Activated naive CD8-positive, alpha-beta T cell treated with anti-CD3 and anti-CD28 coated beads for 36 hours (primary cell): ENCODE measurements at places on chromosomes 3 and 15.

GRCh38 chr3:185330238-185330637, 32.7 kb upstream of the MAP3K13 start:
- no peak overlapping the region for H3K27ac ChIP-seq
- no peak overlapping the region for H3K4me3 ChIP-seq
- no peak for DNase-seq
- no peaks in the 10 kb centered on the region for H3K36me3 ChIP-seq
- no peaks in the 10 kb centered on the region for H3K27me3 ChIP-seq

GRCh38 chr15:78921940-78922339, 22.9 kb downstream of the CTSH start:
- DNase-seq: no peak
- H3K27ac ChIP-seq: no peak overlapping the region
- no peak overlapping the region for H3K4me3 ChIP-seq
- H3K27me3 ChIP-seq: no peaks in the 10 kb centered on the region
- H3K36me3 ChIP-seq: peaks cover 5% of the 10 kb centered on the region

DNA sequence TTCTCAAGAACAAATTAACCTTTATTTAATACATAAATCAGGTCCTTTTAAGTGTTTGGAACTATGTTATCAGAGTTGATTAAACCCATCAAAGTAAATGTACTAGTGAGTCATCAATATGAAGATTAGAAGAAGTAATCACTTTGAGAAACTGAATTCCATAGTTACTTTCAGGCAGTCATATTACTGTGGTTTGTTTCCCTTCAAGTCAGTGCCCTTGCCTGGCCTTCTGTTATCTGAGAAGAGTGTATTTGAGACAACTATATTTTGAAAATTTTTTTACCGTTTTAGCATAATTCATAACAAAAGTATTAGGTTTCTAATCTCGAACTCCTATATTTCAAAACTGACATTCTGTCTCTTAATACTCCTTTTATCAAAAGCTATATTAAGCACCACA, 73.6 kb downstream of the GMPS start:
- H3K36me3 ChIP-seq: peaks cover 22% of the 10 kb centered on the region
- no peaks in the 10 kb centered on the region for H3K4me1 ChIP-seq
- H3K27me3 ChIP-seq: no peaks in the 10 kb centered on the region
- no peak overlapping the region for H3K4me3 ChIP-seq
- no peak for DNase-seq
- H3K27ac ChIP-seq: no peak overlapping the region

DNA sequence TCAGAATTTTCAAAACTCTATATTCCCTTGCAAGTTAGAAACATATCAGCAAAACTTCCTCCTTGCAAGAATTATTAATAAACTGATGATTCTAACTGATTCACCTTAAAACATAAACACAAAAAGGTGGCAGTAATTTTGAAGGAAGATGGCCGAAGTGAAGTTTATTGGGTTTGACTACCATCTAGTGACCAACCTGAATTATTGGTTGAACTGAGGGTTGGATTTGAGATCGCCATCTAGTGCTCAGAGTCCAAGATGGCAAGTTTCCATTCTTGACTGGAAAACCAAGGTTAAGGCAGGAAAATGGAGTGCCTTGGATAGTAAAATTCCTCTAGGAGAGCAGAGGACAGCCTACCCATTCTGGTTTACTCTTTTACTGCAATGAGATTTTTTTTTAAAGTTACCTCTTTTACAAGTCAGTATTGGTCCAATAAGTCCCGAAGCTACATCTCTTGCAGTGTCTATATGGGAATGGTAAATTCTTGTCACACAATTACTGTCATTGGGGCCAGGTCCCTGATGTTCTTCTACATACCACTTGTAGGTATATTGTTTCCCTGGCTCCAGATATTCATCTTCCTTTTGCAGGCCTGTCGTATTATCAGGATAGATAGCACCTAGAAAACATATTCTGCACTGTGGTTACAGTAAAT, 51.6 kb upstream of the CP start:
- no peak overlapping the region for H3K27ac ChIP-seq
- no peaks in the 10 kb centered on the region for H3K27me3 ChIP-seq
- no peaks in the 10 kb centered on the region for H3K36me3 ChIP-seq
- DNase-seq: no peak

GRCh38 chr15:76123031-76123430, 63.2 kb downstream of the TMEM266 start:
- no peak overlapping the region for H3K4me3 ChIP-seq
- DNase-seq: no peak
- peaks cover 18% of the 10 kb centered on the region for H3K27me3 ChIP-seq
- H3K36me3 ChIP-seq: no peaks in the 10 kb centered on the region
- no peaks in the 10 kb centered on the region for H3K4me1 ChIP-seq

GRCh38 chr3:160598865-160599264, 33.5 kb upstream of the KPNA4 start:
- H3K4me3 ChIP-seq: no peak overlapping the region
- no peaks in the 10 kb centered on the region for H3K27me3 ChIP-seq
- no peak for DNase-seq
- H3K36me3 ChIP-seq: no peaks in the 10 kb centered on the region
- H3K4me1 ChIP-seq: no peaks in the 10 kb centered on the region
- H3K27ac ChIP-seq: no peak overlapping the region

- H3K27me3 ChIP-seq: peaks cover 6% of the 10 kb centered on the region
- DNase-seq: no peak
- H3K4me1 ChIP-seq: no peaks in the 10 kb centered on the region
Measured at GRCh38 chr15:55108448-55108847, 88.3 kb downstream of the RSL24D1 start.

DNA sequence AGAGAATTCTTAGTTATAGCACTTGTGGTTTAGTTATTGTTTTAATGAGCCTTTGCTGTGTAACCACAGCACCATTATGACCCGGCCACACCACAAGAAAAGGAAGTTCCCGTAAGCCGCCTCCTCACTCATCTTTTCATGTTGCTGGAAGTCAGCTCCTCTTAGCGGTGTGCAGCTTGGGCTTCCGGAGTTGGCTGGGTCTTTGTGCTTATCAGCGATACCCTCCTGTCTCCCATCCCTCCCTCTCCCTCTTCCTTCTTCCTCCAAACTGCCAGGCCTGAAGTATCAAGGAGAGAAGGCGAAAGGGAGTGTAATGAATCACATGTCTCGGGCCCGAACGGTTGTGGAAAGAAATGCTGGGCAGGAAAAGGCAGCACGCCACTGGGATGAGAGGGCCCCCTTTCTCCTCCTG, 353.5 kb downstream of the MCTP2 start:
- no peaks in the 10 kb centered on the region for H3K36me3 ChIP-seq
- DNase-seq: peak; percentile 70
- H3K27ac ChIP-seq: peak overlapping the region; percentile 27
- peaks cover 28% of the 10 kb centered on the region for H3K4me1 ChIP-seq

DNA sequence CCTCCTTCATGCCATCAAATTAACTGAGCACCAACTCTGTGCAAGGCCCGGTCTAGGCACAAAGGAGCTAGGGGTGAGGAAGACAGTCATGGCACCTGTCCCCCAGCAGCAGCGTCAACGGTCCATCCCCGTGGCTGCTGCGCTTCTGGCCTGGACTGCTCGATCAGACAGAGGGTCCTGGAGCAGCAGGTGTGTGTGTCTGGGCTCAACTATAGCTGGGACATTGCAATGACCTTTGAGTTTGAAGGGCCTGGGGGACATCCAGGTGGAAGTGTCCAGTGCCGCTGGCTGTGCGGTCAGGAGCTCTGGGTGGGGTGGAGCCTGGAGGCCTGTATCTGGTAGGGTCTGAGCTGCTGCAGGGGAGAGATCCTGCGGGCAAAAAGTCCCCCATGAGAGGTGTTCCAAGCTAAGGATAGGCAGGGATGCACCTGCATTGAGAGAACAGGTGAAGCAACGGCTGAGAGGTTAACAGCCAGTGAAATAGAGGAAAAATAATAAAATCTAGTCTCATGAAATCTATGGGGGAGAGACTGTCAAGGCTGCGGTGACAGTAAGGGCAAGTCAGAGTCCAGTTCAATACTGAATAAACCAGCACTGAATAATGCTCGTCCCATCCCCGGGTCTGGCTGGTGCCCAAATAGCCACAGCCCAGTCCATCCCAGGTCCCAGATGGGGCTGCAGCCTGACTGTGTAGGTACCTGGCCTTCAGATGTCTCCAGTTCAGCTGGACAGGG, 25.4 kb upstream of the SLC41A3 start:
- DNase-seq: no peak
- H3K27me3 ChIP-seq: no peaks in the 10 kb centered on the region
- H3K36me3 ChIP-seq: no peaks in the 10 kb centered on the region

DNA sequence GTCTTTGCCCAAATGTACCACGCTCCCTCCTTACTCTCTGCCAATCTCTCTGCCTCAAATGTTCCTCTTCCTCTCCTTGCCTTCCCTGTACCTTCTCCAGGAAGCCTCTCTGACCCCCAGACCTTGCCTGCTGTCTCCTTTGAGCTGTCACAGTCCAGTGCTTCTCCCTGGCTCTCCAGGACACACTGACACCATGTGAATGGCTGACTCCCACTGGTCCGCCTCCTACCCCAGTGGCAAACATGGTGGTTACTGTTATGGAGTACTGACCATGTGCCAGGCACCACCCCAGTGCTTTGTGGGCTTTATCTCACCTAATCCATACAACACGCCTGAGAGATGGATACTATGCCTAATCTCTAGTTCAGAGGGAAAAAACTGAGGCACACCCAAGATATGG, 141.9 kb downstream of the TPRA1 start:
- H3K4me1 ChIP-seq: no peaks in the 10 kb centered on the region
- no peak for DNase-seq
- no peak overlapping the region for H3K27ac ChIP-seq
- no peaks in the 10 kb centered on the region for H3K36me3 ChIP-seq

DNA sequence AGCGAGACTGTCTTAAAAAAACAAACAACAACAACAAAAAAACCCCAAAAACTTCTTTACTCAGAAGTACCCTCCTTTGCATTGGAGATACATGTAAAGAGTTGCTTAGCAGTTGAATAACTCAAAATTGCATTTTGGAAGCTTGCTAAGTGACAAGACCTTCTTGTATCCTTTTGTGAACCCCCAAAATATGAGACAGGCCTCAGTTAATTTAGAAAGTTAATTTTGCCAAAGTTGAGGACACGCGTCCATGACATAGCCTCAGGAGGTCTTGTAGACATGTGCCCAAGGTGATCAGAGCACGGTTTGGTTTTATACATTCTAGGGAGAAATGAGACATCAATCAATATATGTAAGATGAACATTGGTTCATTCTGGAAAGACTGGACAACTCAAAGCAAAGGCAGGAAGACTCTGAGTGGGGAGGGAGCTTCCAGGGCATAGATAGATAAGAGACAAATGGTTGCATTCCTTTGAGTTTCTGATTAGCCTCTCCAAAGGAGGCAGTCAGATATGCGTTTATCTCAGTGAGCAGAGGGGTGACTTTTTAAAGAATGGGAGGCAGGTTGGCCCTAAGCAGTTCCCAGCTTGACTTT, 1.7 kb upstream of the ARF4 start:
- DNase-seq: no peak
- H3K36me3 ChIP-seq: peaks cover 34% of the 10 kb centered on the region
- peak overlapping the region; percentile 100 for H3K27ac ChIP-seq

- no peak overlapping the region for H3K4me3 ChIP-seq
- DNase-seq: no peak
- no peaks in the 10 kb centered on the region for H3K27me3 ChIP-seq
- H3K4me1 ChIP-seq: peaks cover 7% of the 10 kb centered on the region
- H3K27ac ChIP-seq: no peak overlapping the region
Measured at GRCh38 chr15:50238255-50238654, 27.3 kb downstream of the HDC start.

- no peak overlapping the region for H3K4me3 ChIP-seq
- H3K27ac ChIP-seq: no peak overlapping the region
- DNase-seq: no peak
Measured at GRCh38 chr15:67584157-67584556, 41.7 kb downstream of the MAP2K5 start.

- H3K4me3 ChIP-seq: no peak overlapping the region
- no peak overlapping the region for H3K27ac ChIP-seq
- H3K36me3 ChIP-seq: no peaks in the 10 kb centered on the region
- no peak for DNase-seq
- H3K27me3 ChIP-seq: no peaks in the 10 kb centered on the region
- H3K4me1 ChIP-seq: no peaks in the 10 kb centered on the region
Measured at GRCh38 chr3:117411971-117412370, 702.4 kb downstream of the TUSC7 start.

GRCh38 chr3:132596816-132597433, at the start of gene ACKR4:
Gene ACKR4, plus strand, starts transcription at chr3:132597270. Its CDS starts 3,128 bp downstream, at chr3:132600398.
- no peak for DNase-seq
- H3K4me3 ChIP-seq: no peak within 1 kb of the TSS
- peak within 1 kb of the TSS; percentile 14 for H3K27ac ChIP-seq
- H3K36me3 ChIP-seq: peaks cover 26% of the 10 kb centered on the region
- H3K4me1 ChIP-seq: peaks cover 4% of the 10 kb centered on the region

DNA sequence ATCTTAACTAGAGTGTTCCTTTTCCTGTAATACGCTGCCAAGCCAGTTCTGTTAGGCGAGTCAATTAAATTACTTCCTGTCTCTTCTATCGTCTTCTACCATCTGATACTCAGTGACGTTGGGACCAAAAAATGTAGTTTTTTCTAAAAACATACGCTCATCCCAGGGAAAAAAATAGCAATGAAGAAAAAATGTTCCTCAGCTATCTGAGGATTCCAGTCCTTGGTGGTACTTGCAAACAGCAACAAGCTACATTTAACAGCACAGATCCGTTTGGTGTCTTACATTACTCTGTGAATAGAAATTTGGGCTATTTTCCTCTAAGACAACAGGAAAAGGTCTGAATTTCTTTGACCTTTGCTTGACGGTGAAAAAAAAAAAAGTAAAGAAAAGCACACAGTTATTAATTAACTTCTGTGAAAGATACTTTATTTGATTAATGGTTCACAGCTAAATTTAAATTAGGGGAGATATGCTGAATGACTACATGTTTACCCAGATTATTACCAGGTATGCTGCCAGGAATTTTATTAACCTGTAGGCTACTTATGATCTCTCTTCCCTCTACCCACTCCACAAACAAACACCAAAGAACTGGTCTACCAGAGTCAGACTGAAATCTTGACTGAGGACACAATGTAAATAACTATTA, 254.4 kb upstream of the ZPLD1 start:
- H3K4me1 ChIP-seq: peaks cover 6% of the 10 kb centered on the region
- H3K27ac ChIP-seq: no peak overlapping the region
- H3K4me3 ChIP-seq: no peak overlapping the region
- peaks cover 3% of the 10 kb centered on the region for H3K27me3 ChIP-seq
- H3K36me3 ChIP-seq: no peaks in the 10 kb centered on the region

- H3K36me3 ChIP-seq: no peaks in the 10 kb centered on the region
- no peak overlapping the region for H3K27ac ChIP-seq
- H3K27me3 ChIP-seq: no peaks in the 10 kb centered on the region
- no peak overlapping the region for H3K4me3 ChIP-seq
Measured at GRCh38 chr3:39189959-39190269, 2.5 kb downstream of the XIRP1 start.

DNA sequence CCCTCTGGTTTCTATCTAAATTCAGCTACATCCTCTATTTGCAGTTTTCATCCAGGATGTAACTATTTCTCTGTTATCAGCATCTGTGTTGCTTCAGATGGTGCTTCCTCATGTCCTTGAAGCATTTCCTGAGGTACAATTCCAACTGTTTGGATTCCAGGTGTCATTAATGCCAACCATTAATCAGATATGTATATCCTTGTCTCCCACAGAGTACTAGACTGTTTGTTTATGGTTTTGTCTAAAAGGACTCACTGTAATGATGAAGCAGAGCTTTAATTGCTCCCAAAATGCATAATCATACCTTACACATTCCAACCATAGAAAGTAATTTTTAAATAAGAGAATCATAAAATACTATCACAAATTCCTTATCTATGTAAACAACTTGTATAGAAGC, 288.5 kb upstream of the MME start:
- no peak overlapping the region for H3K4me3 ChIP-seq
- no peaks in the 10 kb centered on the region for H3K27me3 ChIP-seq
- H3K4me1 ChIP-seq: no peaks in the 10 kb centered on the region
- no peaks in the 10 kb centered on the region for H3K36me3 ChIP-seq

GRCh38 chr3:115628075-115628412, 4.7 kb downstream of the GAP43 start:
- H3K4me1 ChIP-seq: peaks cover 16% of the 10 kb centered on the region
- no peak overlapping the region for H3K4me3 ChIP-seq
- no peaks in the 10 kb centered on the region for H3K36me3 ChIP-seq
- peaks cover 47% of the 10 kb centered on the region for H3K27me3 ChIP-seq
- no peak for DNase-seq
- H3K27ac ChIP-seq: no peak overlapping the region
